LHCN-M2 (cell line): ENCODE measurements at places on chromosomes 3 and 15. TPM values are rescaled to one million over a fixed set of nuclear protein-coding genes. Genes with fewer than 3 reads are reported as not detected.

DNA sequence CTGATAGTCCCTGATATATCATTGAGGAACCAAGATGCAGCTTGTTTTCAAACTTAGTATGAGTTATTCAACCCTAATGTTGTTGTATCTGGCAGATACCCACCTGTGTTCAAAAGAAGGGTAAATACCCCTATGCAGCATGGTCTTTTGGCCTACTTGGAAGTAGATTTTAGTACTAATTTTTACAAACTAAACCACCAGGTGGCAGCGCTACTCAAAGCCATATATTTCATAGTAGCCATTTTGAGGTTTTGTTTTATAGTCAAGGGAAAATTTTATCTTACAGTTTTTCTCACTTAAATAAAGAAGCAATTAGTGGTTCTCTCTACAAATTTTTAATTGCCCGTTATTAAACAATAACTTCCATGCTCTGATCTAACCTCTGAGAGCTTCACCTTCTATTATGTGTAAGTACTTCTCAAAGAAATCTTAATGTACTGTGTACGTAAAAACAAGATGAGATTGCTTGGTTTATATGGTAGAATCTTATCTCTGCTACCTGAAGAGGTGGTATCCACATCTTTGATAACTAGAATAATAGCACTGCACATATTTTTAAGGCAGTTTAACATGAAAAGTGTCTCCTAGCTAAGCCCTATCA lies 31.5 kb upstream of the MLF1 start:
- DNase-seq = peak; percentile 43

DNA sequence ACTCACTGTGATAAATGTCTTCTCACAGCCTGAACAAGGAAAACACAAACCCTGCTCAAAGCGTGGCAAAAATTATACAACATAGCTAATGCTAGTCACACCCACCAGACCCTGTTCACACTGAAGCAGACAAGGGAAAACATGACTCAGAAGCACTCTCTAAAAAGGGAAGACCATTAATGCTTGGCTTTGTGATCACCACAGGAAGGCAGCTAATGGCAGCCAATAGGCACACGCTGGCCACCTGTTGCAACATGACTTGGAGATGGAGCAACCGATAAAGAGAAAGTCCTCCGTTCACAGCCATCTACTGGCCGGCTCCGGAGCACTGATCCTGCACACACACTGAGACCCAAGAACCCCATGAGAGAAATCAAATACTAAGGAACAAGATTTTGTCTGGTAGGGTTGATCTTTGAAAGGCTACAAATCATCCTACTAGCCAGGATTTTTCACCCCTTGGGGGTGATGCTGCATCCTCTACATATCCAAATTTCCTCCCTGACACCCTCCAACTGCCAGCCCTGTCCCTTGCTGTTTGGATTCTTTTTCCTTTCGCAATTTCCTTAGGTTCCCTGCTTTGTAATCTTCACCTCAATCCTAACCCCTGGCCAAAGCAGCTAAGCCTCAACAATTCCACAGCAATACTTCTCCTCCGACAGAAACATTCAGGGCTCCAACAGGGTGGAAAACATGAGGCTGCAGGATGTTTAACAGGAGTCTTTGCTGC lies 3.2 kb downstream of the ZXDC start:
- peak; percentile 92 for DNase-seq

- DNase-seq = no peak
These were observed 30.6 kb upstream of the PIAS1 start for GRCh38 chr15:68023307-68024101.

GRCh38 chr3:33717616-33717865 lies 513 bp downstream of the CLASP2 start:
- peak; percentile 60 for DNase-seq

FANCD2OS gene
- not detected in 2 replicates for total RNA-seq

DNA sequence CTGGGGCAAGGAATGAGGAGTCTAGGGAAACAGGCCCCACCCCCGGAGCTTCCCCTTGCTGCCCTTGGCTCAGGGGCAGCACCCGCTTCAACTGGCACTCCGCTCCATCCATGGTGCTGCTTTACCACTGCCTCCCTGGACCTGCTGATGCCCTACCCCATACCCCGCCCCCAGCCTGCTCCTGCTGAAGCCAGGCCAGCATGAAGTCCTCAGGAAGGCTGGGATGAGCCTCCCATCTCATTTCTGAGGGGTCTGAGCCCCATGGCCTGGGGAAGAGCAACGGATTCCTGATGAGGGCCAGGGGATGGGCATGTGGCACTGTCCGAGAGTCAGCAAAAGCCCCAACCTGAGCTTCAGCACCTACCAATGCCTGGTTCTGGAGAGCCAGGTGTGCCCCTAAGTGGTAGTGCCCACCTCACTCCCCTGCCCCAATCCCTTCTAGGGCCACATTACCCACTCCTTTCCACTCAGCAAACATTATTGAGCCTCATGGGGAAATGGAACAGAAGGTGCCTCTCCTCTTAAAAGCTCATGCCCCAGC lies 21.0 kb downstream of the SEC61A1 start:
- no peak for DNase-seq

DNA sequence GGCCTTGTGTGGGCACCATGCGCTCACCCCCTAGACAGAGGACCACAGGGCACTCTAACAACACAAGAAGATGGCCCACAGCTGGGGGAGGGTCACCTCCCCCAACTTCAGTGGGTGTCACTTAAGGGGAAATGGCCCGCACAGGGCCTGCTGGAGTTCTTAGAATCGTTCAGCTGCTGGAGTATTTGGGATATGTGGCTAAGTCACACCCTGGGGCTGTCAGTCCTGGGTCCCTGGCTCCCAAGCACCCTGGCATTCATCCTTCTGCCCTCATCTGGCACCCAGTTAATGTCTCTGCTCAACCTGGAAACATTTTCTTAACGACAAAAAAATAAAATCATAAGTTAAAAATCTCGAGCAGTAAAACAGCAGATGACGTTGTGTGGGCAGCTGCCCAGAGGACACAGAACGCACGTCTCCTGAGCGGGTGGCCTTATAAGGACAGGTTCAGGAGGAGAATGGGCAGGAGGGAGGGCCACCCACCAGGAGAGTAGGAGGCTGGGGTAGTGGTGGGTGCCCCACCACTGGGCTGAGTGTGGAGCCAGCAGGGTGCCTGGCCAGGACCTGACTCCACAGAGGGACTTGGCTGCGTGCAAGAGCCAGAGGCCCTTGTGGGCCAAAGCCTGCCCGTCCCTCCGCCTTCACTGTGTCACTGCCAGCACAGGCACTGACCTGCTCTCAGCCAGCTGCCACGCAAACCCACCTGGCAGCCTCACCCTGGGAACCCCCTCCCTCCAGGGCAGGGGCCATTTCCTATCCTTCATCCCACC lies 11.5 kb downstream of the KBTBD13 start:
- no peak for DNase-seq

DNA sequence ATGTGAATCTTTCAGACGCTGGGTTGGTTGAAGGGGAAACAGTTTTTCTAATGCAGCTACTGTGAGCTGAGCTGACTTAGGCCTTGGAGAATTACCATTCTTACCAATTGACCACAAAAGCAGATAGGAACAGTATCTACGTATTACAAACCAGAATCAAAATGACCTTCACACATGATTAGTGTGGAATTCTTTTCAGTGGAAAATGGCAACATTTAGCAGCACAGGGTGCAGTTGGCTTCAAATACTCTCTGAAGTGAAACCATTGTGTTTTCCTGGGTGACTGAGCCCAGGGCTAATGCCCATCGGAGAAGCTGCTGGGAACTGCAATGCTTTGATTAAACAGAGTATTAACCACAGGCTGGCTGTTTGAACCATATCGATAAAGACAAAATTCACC lies 40.2 kb upstream of the GOLGA8J start:
- no peak for DNase-seq

COPS2 gene
- 61.0 and 69.6 TPM in 2 replicates for total RNA-seq

TMEM40 gene
- total RNA-seq = not detected in 2 replicates

GRCh38 chr3:126345641-126346460 lies 11.4 kb downstream of the KLF15 start:
- DNase-seq = no peak

DNA sequence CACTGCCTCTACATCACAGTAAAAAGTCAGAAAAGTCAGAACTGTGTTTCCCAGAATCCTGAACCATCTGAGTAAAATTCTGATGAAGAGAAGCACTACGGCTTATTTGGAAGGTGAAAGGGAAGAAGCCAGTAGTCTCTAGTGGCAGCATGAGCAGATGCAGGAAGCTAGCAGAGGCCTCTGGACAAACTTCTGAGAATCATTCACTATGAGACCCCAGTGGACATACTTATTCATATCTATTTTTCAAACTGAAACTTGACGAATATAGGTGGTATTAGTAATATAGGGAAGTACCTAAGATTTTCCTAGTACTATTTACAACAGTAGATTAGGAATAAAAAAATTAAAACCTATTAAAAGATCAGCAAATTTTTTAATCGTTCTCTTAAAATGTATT lies 272.8 kb upstream of the TTC14 start:
- DNase-seq = no peak
